ENCODE measurements at places on chromosomes 7 and 10.

GRCh38 chr10:110664483-110665420 lies 20.6 kb downstream of the RBM20 start:
- DNase-seq = peak; percentile 67

GRCh38 chr7:115631782-115632181 lies 398.8 kb downstream of the TFEC start:
- DNase-seq = no peak

DNA sequence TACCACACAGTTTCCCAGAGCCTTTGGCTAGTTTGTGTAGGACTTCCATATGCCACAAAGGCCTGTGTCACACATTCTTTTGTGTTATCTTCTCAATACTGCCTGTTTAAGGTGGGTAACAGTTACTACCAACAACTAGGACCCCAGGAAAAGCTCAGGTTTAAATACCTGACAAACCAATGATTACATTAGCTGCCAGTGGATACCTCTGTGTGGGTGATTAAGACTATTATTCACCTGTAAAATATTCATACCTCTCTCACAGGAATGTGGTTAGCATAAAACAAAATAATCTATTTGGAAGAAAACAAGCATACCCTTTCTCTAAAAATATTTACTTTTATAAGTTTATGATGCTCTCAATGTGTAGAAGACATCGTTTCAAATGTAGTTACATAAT lies 1007.7 kb downstream of the NRG3 start:
- DNase-seq = no peak

- DNase-seq = no peak
These were observed 249.2 kb downstream of the PARD3 start for GRCh38 chr10:34565934-34566333.

GRCh38 chr10:69892406-69892805 lies 90.7 kb downstream of the COL13A1 start:
- no peak for DNase-seq

DNA sequence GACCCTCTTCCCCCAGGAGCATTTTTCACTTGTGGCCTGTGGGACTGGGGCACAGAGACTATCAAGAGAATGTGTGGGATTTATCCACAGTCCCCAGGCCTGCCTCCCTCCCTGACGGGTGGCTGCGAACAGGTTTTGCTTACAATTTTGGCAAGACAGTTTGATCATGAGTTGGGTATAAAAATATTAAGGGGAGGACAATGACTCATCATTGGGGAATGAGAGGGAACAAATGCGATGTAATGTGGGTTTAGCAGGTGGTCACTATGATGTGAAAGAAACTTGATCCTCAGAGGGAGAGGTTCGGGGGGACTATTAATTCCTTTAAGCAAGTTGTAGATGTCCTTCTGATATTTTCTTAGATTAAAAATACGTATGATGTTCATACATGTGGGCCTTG lies 52.2 kb downstream of the EMX2 start:
- no peak for DNase-seq

DNA sequence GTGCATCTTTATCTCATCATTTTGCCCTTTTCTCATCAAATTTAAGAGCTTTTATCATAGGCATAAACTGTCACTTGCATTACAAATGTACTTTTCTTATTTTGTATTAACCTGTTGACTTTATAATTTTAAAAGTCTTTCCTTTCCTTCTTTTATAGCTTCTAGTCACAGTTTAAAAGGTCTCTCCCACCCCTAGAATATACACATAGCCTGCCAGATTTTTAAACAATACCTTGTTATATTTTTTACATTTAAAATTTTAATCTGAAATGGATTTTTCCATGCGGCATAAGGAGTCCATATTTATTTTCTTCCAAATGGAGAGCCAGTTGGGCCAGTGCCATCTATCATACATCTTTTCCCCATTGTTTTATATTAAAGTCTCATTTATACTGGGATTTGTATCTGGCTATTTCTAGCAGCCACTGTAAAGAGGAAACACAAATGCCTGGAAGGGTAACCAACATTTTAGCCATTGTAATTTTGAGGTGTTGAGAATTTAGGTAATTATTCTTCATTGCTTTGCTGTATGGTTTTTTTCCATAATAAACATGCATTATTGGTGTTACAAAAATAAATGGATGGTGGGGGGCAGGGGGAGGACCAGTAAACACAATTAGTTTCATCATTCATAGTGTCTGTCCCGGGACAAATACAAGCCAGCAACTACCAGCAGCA lies 92.8 kb downstream of the CCDC71L start:
- no peak for DNase-seq

DNA sequence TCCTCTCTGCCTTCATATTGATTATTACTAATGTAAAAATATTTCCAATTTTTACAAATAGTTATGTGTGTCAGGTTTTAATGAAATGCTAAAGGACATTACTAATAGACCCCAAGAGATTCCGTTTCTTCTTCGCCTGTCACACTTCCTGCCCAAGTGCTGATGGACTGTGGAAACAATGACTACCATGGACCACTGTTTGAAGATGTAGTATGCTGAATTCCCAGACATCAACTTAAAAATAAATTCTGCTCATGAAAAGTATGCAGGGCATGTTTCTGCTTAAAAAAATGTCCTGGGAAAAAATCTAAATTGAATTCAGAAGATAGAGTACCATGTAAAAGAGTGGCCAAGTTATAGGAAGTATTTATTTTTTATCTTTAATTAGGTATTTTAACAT lies 52.1 kb downstream of the ST7 start:
- no peak for DNase-seq

DNA sequence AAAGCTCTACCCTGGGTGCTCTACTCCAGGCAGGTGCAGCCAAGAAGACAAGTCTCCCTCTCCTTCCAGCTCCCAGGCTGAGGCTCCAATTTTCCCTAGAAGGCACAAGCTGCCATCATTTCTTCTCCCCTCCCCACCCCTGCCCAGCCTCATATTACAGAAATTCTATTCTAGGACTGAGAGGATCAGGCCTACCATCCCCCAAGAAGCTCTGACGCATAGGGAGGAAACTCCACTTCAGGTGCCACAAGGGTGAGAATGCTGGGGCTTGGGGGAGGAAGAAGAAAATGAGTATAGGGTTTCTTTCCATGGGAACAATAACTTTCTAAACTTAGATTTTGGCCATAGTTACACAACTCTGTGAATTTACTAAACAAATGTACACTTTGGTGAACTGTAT lies 35.3 kb downstream of the FEZF1 start:
- DNase-seq = no peak

DNA sequence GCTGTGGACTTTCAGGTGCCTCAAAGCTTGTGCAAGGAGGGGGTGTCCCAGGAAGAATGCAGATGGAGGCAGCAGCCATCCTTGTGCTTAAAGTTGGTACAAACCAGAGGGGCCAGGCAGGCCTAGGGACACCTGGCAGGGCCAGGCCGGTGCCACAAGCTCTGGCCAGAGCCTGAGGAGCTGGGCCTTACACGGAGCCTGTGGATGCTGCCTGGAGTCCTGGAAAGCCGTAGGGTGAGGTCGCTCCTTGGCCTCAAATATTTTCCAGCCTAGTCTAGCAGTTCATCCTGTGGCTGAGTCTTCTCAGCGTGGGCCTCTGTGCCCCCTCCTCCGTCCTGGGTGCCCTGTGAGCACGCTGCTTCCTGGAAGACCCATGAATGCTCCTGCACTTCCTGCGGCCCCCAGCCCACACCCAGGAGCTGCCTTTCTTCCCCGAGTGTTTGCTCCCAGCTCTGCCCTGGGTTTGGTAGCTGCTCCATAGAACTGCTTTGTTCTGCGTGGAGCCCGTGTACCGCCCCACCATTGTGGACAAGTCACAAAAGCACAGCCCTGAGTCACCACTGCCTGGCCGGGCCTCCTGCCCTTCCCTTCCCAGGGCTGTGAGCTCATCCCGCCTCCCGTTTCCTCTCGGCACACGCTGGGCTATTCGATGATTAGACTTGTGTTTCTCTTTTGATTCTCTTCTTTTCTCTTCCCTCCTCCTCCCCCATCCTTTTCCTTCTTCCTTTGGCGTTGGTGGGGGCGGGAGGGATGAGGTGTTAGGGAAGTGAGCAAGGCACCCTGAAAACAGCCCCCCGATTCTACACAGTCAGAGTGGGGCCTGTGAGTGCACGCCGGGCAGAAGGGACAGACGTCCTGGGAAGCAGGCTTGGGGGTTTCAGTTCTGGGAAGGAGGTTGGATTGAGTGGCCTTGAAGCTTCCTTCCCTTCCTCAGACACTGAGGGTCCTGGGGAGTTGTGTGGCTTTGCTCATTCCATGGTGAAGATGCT lies 73.2 kb upstream of the SHH start:
- DNase-seq = no peak

GRCh38 chr7:50534690-50535290 lies 30.4 kb downstream of the DDC start:
- DNase-seq = peak; percentile 93

DNA sequence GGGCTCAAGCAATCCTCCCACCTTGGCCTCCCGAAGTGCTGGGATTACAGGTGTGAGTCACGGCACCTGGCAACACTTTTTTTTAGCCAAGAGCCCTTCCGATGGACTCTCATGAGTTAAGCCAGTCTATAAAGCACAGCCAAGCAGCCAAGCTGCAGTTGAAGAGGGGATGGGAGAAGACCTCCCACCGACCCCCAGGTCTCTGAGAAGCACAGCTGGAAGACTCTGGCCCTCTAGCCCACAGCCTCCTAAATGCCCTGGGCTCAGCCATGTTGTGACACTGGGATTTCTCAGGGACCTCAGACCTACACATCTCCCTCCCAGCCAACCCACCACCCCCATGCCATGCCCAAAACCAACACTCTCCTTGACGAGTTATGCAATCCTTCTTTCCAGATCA lies 31.1 kb downstream of the CALML3 start:
- no peak for DNase-seq

DNA sequence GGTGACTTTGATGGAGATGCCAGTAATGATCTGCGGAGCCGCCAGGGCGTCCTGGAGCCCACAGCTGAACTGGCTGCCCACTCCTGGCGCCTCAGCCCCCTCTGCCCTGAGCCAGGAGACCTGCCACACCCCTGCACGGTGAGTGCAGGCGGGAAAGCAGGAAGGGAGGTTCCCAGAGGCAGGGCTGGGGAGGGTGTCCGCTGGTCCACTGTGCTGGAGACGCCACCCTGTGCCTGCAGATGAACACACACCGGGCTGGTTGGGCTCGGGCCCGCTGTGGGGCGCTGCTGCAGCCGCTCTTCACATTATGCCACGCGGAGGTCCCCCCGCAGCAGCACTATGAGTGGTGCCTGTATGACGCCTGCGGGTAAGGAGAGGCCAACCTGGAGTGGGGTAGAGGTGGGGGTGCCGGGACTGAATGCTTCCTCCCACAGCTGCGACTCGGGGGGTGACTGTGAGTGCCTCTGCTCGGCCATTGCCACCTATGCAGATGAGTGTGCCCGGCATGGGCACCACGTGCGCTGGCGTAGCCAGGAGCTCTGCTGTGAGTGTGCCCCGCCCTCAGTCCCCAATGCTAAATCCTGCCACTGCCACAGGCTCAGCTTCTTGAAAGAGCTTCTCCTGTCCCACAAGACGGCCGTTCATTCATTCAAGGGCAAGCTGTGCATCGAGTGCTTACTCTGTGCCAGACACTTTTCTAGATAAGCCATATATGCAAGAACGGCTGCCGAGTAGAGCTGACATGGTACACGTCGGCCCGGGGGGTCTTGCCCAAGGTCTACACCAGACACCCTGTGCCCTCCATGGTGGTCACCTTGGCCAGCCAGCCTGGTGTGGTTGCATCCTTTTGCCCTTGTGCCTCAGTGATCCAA lies 14.3 kb upstream of the ZNF467 start:
- no peak for DNase-seq

DNA sequence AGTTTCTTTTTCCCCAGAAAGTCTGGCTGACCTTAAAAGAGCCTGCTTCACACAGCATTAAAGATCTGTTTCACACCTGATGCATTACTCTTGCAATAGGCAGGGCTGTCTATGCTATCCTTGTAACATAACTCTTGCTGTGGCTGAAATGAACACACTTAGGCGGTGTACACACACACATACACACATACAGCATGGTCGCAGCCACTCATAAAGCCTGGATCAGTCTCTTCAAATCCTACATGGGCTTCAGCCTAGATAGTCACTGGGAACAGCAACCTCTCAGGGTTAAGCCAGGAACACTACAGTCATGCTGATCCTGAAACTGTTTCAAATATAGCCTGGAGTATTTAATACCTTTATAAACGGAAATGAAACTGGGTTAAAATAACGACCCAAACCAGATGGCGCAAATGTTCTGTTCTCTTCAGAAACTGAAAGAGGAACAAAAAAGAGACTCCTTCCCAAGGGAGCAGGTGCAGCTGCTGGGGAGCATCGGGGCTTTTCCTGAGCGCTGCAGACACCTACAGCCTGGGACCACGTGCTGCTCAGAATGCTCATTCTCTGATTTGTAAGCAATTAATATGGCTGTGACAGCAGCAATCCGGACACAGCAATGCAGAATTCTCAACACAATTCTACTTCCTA lies 61.0 kb upstream of the SFMBT2 start:
- DNase-seq = no peak

GRCh38 chr7:138755842-138756590 lies 41.8 kb upstream of the TMEM213 start:
- DNase-seq = no peak

GRCh38 chr7:40586197-40586596 lies 451.4 kb downstream of the SUGCT start:
- no peak for DNase-seq

DNA sequence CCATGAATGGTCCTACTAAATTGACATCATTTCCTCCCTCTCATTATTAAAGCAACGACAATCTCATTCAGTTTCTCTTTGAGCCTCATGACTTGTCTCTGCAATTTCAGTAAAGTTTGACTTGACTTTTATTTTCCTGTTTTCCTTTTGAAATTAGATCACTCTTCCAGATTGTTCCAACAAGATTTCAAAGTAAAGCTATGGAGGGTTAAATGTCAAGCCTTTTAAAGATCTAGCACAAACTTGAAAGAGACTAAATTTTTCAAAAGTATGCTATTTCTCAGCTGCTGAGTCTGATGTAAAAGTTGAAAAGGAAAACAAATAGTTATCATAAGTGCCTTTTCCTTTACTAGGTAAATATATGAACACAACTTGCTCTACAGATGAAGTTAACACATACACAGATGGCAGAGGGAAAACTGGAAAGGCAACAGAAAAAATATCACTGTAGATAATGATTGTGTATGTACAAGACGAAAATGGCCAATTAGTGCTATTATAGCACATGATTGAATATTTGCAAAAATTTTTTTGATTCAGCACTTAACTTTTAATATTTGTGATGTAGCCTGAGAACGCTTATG lies 200.6 kb downstream of the WDR11 start:
- DNase-seq = no peak

DNA sequence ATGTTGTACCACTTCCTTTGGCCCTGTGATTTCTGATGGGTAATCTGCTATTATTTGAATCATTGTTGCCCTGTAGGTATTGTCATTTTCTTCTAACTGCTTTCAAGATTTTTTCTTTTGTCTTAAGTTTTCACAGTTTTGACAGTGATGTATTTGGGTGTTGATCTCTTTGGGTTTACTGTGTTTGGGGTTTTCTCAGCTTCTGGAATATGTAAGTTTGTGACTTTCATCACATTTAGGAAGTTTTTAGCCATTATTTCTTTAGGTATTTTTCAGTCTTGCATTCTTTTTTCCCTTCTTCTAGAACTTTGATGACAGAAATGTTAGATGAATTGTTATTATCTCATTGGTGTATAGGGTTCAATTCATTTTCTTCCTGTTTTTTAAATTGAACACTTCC lies 23.1 kb upstream of the PON2 start:
- DNase-seq = no peak

GRCh38 chr7:46746695-46747687 lies 825.9 kb upstream of the IGFBP3 start:
- no peak for DNase-seq
